ENCODE measurements at places on chromosomes 13 and 19.
A peak's percentile ranks its signal among the peaks of the same experiment; 100 is the strongest.

DNA sequence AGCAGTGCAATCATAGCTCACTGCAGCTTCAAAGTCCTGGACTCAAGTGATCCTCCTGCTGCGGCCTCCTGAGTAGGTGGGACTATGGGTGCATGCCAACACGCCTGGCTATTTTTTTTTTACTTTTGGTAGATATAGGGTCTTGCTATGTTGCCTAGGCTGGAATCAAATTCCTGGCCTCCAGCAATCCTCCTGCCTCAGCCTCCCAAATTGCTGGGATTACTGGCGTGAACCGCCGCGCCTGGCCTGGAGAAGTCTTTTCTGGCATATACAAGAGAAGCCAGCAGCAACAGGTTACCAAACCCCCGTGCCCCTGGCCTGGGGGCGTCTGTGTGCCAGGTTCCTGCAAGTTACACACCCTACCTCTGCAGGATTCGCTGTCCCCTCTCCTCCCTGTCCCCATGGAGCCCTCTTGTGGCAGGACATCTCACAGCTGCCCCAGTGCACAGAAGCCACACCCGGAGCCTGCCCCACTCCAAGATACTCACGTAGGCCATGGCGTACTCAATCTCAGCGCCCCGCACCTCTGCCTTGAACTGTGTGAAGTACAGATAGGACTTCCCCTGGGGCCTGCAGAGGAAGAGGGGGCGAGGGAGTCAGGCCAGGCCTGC, 9.9 kb downstream of the MYDGF start:
- DNase-seq = no peak

GRCh38 chr19:12126707-12127106, 13.4 kb downstream of the ZNF20 start:
- no peak for DNase-seq

GRCh38 chr13:59211606-59212005, 952.1 kb downstream of the DIAPH3 start:
- DNase-seq = no peak

- DNase-seq = no peak
These were observed 68.7 kb upstream of the CACNA1A start for GRCh38 chr19:13574933-13575332.

GRCh38 chr19:55599842-55600661, at the start of gene ZNF524:
Gene ZNF524, plus strand, starts transcription at chr19:55600288. Its CDS starts 1,825 bp downstream, at chr19:55602113.
- peak; percentile 86 for DNase-seq

- DNase-seq = no peak
These were observed 924 bp downstream of the PRAM1 start for GRCh38 chr19:8501516-8501915.

DNA sequence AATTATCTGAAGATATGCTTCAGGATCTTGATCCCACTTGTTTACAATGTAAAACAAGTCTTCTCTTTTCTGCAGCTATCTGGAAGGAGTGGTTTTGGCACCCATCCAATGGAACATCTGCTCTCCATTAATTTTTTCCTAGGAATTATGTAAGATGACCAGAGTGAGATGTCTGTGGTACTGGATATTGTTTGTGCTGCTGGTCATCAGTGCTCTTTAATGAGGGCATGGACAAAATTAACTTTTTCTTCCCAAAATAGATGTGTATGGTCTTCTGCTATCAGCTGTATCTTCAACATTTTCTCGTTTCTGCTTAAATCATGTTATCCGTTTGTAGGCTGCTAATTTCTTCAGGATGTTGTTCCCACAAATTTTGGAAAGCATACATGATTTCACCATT, 415.4 kb upstream of the KLHL1 start:
- no peak for DNase-seq

- no peak for DNase-seq
These were observed 304.0 kb downstream of the SPRY2 start for GRCh38 chr13:80036845-80037504.

DNA sequence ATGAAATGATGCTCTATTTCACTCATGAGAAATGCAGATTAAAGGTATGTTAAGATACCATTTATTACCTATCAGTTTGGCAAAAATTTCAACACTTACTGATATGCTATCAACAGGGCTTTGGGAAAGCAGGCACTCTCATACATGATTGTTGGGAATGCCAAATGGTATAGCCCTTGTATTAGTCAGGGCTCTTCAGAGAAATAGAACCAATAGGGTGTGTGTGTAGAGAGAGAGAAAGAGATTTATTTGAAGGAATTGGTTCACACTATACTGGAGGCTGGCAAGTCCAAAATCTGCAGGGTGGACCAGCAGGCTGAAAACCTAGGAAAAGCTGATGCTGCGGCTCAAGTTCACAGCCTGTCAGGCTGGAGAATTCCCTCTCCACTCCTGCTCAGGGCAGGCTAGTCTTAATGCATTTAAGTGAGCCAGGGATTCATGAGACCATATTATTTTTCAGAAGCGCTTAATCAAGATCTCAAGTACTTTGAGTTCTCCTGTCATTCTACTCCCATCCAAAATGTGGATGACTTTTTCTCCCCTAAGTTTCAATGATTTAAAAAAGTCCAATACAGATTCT, 72.4 kb downstream of the NHLRC3 start:
- no peak for DNase-seq

Data from activated CD4-positive, alpha-beta T cell treated with anti-CD3 and anti-CD28 coated beads, Interleukin-2, Interleukin-4, amounts not matched to agents 100 ng/mL and 50 ng/mL, durations not matched to agents 16 hours and 8 hours (primary cell).